ENCODE measurements at places on chromosomes 2 and 18.
A peak's percentile ranks its signal among the peaks of the same experiment; 100 is the strongest.

- no peak for DNase-seq
Measured at GRCh38 chr2:229319558-229319957, 48.5 kb upstream of the PID1 start.

- no peak for DNase-seq
Measured at GRCh38 chr2:171146633-171147032, 14.1 kb downstream of the TLK1 start.

- peak; percentile 54 for DNase-seq
Measured at GRCh38 chr2:170929686-170930050, 615 bp downstream of the GORASP2 start.

GRCh38 chr2:168032091-168032490 lies 215.3 kb downstream of the STK39 start:
- no peak for DNase-seq

DNA sequence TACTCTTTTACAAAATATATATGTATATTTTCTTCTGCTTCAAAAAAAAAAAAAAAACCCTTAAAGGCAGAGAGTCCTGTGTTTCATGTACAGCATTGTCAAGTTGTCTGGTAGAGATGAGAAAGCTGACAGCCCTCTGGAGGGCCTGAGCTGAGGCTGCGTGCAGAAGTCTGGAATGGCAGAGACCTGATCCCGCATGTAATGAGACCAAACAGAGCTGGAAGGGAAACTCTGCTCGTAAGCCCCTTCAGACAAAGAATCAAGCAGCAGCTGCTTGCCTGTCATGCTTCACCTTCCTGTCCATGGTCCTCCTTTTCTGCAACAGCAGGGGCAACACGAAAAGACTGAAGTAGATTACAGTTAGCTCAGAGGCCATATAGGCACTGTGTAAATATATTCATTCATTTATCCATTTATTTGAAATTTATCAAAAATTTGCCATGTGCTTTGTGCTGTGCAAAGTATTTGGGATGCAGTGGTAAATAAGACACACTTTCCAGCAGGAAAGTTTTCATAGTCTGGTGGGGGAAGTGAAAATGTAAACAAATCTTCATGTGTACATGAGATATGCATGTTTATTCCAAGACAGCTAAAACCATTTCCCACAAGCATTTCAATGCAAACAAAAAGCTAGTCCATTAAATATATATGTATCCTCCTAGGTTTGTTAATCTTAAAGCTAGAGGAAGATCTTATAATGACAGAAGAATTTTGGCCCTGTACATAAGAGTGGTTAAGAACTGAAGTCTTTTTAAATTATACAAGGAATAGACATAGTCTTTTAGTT lies 912.7 kb downstream of the CPS1 start:
- DNase-seq: no peak

DNA sequence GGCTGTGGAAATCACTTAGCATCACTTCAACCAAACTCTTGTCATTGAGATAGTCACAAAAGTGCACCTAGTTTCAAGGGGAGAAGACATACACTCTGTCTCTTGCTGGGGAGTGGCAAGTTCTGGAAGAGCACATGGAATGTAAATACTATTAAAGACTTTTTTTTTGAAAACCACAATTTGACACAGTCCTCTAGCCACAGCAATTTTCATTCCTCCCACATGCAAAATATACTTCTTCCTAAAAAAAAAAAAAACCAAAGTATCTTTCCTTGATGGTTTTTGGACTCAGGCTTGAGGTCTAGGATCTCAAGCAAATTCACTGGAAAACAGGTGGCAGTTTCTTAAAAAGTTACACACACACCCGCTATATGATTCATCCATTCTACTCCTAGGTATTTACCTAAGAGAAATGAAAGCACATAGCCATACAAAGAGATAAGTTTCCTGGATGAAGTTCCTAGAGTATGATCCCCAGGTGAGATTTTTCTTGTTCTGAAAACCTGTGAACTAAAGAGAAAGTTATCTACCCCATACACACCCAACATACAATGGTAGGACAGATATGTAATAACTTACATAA lies 295.8 kb downstream of the SP3 start:
- DNase-seq: no peak

DNA sequence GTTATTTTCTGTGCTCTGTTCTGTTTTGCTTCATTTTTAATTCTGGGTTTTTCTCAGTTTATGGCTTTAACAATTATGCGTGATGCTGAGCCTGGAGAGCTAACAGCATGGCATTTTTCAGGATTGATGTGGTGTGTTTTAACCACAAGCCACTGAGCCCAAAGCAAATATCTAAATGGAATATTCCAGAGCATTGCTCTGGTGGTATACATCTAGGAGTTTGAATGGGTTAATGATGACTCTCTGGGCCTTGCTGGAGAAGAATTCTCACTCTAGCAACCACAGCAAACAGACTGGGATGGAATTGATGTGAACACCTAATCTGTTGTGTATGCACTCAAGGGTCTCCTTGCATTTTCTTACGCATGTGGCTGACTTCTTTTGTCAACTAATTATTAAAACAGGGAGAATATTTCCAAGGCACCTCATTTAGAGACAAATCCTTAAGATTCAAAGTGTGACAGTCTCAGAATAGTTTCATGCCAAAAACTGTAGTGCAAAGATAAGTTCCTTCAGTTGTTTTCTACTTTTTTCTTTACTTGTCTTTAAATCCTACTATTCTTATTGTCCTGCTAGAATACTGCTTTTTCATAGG lies 164.0 kb downstream of the DTNA start:
- DNase-seq: no peak

DNA sequence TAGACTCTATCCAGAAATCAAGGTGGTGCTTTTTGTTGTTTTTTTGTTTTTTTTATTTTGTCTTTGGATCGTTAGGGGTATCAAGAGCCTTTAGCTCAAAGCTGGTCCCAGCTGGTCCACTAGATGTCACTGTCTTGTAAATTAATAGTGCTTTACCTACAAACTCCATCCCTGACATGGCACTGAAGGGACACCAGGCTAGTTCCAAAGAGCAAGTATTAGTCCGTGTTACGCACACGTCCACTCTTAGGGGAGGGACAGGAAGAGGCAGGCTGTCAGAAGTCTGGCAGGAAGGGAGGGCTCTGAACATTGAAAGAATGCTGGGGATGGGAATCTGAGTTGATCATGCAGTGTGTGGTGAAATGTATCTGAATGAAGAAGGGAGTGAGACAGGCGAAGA lies 85.9 kb upstream of the CCBE1 start:
- peak; percentile 24 for DNase-seq

- DNase-seq: no peak
Measured at GRCh38 chr2:230995821-230996220, at the start of gene SPATA3. SPATA3 (plus strand) TSS chr2:230996121; CDS start chr2:230996234, 113 bp downstream.

GRCh38 chr2:196181484-196181883 lies 10.1 kb upstream of the STK17B start:
- DNase-seq: no peak

DNA sequence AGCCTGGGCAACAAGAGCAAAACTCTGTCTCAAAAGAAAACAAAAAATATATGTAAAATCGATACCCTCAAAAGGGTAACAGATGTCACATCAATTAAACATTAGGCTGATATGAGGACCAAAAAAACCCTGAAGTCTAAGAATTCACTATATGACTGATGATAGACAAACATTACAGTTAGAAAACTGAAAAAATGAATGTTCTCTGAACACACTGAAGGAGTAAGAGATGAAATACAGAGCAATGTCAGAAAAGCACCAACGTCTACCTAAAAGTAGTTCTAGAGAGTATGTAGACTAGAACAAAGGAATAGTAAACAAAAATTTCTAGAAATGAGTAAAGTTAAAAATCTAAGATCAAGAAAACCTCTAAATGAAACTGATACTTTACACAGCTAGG lies 81.9 kb downstream of the SLC66A3 start:
- DNase-seq: no peak

DNA sequence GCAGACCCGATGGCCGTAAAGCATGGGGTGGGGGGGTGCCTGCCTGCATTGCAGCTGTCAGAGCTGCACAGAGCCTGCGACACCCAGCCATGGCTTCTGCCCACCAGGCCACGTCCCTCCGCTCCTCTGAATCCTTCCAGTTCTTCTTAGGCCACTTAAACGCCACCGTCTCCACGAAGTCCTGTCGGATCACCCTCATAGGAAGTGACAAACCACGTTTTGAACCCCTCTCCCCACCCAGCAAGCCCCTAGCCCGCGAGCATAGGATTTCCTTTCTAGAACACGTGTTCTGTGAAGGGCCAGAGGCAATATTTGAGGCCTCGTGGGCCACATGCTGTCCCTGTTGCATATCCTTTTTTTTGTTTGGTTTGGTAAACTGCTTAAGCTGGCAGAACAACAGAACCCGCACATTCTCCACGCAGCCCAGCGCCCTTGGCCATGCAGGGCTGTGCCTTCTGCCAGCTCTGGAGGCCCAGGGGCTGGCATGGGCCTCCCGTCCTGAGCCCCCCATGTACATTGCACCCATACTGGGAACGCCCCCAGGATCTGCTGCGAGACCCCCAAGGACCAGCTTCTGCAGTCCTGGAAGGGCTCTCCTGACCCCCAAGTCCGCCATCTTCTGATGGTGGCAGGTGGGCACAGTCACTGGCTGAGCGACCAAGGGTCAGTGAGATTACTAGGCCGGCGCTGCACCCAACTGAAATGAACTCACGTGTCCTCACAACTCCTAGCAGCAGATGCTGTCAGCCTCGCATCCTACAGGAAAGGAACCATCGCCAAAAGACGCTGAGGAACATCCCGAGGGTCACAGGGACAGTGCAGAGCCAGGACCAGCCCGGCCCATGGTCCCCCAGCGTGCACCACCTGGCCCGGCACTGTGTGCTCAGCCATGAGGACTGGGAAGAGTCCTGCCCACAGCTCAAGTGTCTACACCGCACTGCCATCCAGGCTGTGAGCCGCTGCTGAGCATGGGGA lies 35.1 kb downstream of the ADI1 start:
- no peak for DNase-seq

GRCh38 chr2:49286045-49286444 lies 131.7 kb upstream of the FSHR start:
- DNase-seq: no peak

DNA sequence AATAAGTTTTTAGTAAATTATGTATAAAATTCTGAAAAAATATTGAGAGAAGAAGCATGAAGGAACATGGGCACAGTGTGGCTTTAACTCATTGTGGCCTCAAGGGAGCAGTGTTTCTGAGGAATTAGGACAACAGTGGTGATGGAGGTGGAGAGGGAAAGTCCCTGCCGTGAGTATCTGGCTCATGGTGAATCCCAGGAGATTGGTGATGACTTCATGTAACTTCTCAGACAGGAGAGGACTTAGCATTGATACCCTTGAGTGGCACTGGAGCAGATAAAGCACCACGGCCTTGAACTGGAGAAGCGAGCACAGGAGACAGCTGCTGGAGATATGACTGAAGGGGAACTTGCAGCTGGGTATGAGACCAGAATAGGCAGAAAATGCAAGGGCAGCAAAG lies 35.0 kb upstream of the LRP1B start:
- DNase-seq: no peak

DNA sequence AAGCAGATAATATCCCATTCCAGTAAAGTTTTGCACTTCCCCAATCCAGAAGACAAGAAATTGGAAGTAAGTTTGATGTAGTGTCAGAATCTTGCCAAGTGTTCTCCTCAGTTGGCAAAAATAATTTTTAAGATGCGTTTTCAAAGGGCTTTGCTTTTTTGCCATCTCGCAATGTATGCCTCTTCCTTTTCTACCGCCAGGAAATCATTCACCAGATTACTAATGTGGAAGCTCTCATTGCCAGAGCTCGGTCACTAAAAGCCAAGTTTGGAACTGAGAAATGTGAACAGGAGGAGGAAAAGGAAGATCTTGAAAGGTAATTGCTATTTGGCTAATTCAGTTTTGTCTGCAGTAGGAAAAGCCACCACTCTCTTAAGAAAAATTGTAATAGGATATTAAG lies 110.7 kb downstream of the RAB3GAP1 start:
- DNase-seq: no peak

DNA sequence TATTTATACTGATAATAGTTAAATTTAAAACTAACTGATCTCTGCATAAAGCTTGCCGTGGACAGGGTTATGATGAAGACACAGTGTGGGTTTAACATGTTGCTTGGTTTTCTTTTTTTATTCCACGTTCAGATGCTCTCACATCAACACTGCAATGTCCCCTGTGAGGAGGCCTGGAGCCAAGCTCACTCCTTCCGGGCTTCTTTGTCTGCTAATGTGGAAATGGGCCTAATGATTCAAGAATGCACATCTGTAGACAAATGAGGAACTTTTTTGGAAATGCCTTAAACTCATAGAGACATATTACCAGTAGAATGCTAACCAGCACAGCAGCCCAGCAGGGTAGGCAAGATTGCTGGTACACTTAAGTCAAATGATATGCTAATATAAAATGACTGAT lies 208.0 kb downstream of the GALR1 start:
- DNase-seq: no peak

GRCh38 chr2:9663008-9663879 lies 32.4 kb upstream of the YWHAQ start:
- DNase-seq: no peak

DNA sequence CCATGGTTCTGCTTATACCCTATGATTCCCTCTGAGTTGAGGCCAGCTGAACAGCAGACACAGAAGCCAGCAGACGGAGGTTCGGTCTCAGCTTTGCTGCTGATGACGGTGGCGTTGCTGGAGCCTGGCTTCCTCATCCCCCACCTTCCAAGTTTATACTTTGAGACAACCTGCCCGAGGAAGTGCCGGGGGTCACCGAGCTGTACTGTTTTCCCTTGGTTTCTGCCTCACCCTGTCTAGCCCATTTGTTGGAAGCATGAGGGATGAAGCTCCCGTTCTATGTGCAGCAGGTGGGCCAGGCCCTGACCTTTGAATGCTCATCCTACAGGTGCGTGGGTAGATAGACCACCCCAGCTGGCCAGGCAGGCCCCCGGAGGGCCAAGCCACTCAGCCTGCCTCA lies 117.3 kb downstream of the MYCN start:
- DNase-seq: no peak

DNA sequence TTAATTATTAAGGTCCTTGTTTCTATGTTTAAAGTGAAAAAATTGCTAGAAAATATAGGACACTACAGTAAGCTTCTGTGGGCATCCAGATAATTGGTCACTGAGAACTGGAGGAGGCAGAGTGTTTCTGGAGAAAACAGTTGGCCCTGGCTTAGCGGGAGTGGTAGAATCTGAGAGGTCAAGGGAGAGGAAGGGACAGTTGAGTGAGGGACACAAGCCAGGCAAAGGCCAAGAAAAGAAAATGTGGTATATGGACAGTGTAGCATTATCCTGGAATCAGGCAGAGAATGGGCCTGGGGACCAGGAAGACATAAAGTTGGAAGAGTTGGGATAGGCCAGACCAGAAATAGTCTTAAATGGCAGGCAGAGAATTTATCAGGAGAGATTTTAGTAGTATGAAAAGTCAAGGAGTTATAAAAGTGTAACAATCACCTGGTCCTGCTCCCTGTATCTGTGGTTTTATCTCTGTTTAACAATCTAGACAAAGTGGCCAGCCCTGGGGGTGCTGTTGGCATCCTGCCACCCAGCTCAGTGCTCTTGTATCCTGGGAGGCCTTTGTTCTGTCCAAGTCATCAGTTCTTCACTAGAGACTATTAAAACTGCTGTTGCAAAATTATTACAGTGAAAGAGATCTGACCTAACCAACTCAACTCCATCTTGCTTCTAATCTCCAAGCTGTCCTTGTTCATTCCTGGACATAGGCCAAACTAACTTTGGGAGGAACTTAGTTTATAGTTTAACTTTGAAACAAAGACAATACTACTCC lies 15.4 kb upstream of the MSGN1 start:
- DNase-seq: no peak

GRCh38 chr2:34401186-34401585 lies 802.1 kb upstream of the FAM98A start:
- DNase-seq: no peak

- peak; percentile 67 for DNase-seq
Measured at GRCh38 chr2:241300000-241300399, 15.5 kb downstream of the HDLBP start.

- DNase-seq: no peak
Measured at GRCh38 chr18:61277808-61278207, 55.4 kb upstream of the CDH20 start.

GRCh38 chr2:10635430-10635829 lies 54.3 kb downstream of the NOL10 start:
- DNase-seq: no peak
